ENCODE measurements at places on chromosomes 5 and 9.
A peak's percentile ranks its signal among the peaks of the same experiment; 100 is the strongest.

- ATAC-seq: peak; percentile 53
Observed at GRCh38 chr5:56534102-56534829, 281.1 kb upstream of the MAP3K1 start.

GRCh38 chr5:135857630-135858311 lies 23.3 kb downstream of the SLC25A48 start:
- no peak for ATAC-seq

GRCh38 chr9:112184221-112184620 lies 9.1 kb upstream of the SUSD1 start:
- no peak for ATAC-seq

GRCh38 chr9:8332331-8332650 lies 532.7 kb upstream of the DMAC1 start:
- no peak for ATAC-seq
